Right forelimb (tissue), 1 donor: ENCODE measurements at places on chromosomes 12 and 14.
A peak's percentile ranks its signal among the peaks of the same experiment; 100 is the strongest.

GRCh38 chr14:67480011-67480410 lies 8.5 kb downstream of the TMEM229B start:
- DNase-seq, result no peak

- DNase-seq, result no peak
Measured at GRCh38 chr14:63268771-63269170, 50.0 kb downstream of the GPHB5 start.

DNA sequence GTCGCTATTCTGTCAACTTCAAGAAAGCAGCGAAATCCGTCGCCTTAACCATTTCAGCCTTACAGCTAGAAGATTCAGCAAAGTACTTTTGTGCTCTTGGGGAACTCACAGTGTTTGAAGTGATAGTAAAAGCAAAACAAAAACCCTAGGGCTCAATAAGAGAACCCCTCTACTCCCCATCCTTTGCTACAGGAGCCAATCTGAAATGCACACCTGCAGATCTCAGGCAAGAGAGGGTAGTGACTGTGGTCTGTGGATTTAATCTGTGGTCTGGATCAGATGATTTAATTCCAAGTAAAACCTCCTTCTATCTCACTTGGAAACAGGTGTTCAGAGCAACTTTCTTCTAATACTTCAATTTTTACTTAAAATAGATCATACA lies 422.9 kb upstream of the OR4E1 start:
- no peak for DNase-seq

- no peak for DNase-seq
Measured at GRCh38 chr12:83179999-83180398, 493.3 kb downstream of the TMTC2 start.

GRCh38 chr12:2300886-2301285 lies 248.1 kb downstream of the CACNA1C start:
- DNase-seq, result no peak

GRCh38 chr14:103091883-103092222 lies 2.7 kb upstream of the EXOC3L4 start:
- DNase-seq, result no peak

DNA sequence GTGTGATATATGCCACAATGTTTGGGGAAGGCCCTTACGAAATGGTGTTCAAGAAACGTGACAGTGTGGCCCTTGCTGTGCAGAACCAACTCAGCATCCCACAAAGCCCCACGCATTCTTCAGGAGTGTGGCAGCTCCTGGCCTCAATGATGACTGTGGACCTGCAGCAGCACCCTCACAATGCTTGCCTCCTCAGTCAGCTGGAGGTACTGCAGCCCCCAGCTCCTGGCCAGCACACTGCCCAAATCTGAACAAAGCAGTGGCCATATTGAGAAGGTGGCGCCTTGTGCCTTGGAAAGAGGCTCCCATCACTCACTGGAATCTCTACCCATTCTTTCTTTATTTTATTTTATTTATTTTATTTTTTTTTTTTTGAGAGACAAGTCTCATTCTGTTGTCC lies 10.4 kb downstream of the POLE2 start:
- no peak for DNase-seq

GRCh38 chr14:69190191-69190590 lies 1.1 kb upstream of the EXD2 start:
- DNase-seq, result no peak

GRCh38 chr14:100900837-100901390 lies 2.6 kb downstream of the RTL1 start:
- DNase-seq, result peak; percentile 72

GRCh38 chr12:46950094-46950493 lies 124.3 kb upstream of the SLC38A4 start:
- no peak for DNase-seq

DNA sequence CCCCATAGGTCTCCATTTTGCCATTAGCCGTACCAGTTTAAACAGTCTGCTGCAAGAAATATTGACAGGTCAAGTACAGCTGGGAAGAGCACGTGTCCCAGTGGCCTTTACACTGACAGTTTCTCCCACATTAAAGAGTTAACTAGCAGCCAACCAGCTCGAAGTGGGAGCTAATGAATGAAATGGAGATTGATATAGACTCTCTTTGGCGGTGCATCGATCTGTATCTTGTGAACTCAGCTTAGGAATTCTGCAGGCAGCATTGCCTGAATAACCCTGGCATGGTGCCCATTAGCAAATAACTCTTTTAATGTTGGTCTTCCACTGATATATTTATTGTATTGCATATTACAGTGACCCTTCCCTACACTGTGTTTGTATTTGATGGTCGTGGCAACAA lies 319.4 kb downstream of the EGLN3 start:
- no peak for DNase-seq

DNA sequence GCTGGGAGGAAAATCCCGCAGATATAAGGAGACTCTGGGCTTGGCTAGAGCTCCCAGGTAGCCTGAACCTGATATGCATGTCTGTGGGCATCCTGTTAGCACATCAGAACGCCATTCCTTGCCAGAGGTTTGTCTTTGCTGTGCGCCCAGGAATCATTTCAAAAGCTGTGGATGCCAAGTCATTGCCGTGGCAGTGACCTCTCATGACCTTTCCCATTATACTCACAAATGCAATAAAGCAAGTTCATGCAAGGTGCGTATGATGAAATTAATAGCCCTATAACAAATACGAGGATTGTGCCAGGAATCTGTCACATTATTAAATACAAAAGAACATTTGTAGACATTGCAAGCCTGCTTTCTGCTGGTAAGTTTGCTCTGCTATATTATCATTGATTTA lies 229.1 kb upstream of the PELI2 start:
- DNase-seq, result no peak

DNA sequence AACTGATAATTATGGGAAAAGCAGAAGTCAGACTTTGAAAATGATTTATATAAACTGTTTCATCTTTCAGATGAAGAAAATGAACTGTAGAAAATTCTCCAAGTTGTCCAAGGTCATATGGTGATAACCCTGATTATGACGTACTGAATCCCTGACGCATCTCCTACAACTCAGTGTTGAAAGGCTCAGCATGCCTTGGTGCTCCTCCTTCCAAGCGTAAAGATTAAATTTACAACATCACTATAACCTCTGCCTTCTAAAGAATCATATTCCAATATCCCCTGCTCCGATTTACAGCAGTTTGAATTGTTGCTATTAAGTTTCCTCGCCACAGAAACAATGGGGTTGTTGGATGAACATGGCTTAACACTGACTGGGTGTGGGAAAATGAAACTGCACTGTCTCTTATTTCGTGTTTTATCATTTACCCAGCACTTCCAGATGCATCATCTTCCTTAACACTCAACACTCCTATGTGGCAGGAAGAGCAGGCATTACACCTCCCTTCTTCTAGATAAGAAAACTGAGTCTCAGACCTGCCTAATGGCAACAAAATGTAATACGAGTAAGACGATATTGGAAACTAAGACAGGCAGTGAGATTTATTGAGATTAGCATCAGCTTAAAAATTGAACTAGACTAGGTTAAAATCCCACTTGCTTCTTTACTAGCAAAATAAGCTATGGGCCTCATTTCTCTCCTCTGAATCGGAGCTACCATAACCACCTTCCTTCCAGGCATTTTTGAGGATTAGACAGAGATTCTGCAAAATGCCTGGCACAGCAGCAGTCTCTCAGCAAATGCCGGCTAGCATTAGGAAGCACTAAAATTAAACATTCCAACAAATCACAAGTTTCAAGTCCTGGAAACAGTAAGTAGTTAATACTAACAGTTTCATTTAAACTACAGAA lies 74.2 kb downstream of the PPM1H start:
- no peak for DNase-seq

GRCh38 chr12:5912437-5913334 lies 32.4 kb downstream of the ANO2 start:
- peak; percentile 23 for DNase-seq

DNA sequence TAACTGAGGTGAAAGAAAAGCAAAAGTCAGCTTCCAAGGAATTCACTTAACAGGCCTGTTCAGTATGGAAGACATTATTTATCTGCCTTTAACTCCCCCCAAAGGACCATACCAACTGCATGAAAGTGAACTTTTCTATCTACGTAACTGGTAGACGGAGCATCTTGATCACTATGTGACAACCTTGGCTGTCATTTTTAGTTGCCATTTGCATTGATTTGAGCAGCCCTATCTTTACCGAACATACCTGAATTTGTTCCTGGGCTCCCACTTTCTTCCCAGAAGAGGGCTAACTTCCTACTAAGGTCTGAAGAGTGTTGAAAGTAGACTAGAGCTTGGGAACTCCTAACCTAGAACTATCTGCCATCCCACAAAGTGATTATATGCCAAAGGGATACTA lies 9.4 kb downstream of the SRSF9 start:
- DNase-seq, result no peak

DNA sequence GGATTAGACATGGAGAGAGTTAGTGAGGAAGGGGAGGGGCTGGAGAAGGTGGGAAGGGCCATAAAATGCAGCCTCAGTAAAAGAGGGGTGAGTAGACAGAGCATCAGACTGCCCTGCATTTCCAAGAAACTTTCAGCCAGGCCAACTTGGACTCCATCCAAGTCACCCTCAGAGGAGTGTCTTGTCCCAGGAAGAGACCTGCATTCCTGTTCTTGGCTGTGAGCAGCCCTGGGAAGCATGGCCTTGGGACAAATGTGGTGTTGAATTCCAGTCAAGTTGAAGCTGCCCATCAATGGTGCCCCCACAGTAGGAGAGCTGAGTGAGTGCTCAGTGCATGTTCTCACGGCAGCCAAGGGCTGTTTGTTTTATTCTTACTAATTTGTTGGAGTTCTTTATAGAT lies 35.0 kb upstream of the TUNAR start:
- DNase-seq, result no peak

DNA sequence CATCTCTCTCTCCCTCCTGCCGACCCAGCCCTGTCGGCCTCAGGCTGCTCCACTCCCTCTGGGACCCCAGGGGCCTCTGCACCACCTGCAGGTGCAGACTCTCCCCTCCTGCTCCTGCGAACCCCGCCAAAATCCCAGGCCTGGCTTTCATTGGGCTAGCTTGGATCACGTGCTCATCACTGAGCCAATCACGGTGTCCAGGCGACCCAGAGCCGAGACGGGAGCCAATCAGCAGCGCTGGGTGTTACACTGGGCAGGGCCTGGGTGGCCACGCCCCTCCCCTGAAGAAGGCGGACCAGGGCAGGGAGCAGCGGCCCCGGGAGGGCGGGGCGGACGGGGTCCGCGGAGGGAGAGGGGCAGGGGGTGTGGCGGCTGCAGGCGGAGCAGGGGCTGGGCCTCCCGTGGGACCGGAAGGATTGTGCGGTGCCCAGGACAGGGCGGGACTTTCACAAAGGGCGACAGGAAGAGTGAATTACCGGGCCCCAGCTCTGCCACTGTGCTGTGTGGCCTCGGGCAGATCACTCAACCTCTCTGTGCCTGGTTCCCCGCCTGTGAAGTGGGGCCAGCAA lies 66.6 kb upstream of the FBRSL1 start:
- no peak for DNase-seq

- no peak for DNase-seq
Measured at GRCh38 chr12:103353913-103354312, 141.9 kb downstream of the C12orf42 start.

- no peak for DNase-seq
Measured at GRCh38 chr14:93906341-93907329, 20.5 kb upstream of the FAM181A start.

DNA sequence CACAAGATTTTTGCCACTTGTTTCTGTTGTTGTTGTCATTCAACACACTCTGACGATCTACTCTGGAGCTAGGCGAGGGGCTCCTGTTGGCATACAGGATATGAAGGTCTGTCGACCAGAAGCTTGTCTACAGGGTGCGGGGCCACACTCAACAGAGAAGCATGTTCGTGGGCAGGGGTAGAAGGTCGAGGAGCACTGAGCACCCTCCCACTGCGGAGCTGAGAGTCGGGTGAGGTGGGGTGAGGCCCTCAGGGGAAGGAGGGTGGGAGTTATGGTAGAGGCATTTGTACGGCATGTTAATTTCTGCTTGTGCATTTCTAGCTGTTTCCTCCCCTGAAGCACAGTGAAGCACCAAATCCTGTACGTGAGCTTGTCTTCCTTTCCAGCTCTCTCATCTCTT lies 115.1 kb downstream of the PRMT8 start:
- no peak for DNase-seq

DNA sequence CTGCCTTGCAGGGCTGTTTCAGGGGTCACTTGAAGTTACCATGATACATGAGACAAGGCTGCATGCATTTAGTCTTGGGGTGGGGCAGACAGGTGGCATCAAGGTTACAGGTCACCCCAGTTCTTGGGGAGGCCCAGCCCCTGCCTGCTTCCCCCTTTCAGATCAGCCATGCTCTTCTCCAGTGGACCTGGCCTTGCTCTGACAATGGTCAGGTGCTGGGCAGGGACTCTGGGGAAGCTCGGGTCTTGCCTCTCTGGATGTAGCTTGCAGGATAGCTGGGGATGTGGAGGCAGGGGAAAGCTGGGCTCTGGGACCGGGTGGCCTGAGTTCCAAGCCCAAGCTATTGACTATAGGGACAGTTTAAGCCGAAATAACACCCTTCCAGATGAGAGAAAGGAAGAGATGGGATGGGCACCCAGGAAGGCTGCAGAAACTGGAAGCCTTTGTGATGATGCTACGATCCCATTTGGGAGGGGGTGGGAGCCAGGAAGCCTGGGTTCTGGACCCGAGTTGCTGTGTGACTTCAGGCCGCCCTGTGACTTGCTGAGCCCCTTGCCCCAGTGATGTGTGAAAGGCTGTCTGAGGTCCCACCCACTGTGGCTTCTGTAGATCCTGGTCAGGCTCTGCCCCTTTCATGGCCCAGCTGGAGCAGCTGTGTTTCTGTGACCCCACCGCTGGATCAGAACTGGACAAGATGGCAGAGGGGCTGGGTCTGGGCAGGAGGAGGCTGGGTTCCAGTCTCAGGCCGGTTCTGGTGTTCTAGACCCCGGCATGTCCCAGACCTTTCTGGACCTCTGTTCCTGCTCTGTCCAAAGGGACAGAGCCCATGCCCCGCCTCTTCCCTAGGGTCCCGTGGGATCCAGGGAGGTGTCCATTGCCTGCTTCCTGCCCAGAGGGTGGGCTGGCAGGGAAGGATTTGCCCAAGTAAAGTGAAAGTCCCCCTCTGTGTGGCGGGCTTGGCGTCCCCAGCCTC lies 2.1 kb downstream of the TNFAIP2 start:
- DNase-seq, result no peak

DNA sequence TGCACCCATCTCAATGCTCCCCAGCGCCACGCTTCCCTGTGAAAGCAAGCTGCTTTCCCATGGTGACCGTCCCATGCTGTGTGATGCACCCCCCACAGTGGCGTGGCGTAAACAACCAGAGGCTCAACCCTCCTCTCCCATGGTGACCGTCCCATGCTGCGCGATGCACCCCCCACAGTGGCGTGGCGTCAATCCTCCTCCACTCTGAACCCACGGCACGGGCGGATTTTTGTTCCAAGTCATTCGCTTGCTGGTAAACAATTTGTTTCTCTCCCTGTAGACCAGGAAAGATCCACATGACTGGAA lies 8.9 kb downstream of the STX2 start:
- DNase-seq, result no peak
